Transverse colon (tissue), 4 donors: ENCODE measurements at places on chromosomes 7 and 10. TPM values are rescaled to one million over a fixed set of nuclear protein-coding genes. Genes with fewer than 3 reads are reported as not detected.

DNA sequence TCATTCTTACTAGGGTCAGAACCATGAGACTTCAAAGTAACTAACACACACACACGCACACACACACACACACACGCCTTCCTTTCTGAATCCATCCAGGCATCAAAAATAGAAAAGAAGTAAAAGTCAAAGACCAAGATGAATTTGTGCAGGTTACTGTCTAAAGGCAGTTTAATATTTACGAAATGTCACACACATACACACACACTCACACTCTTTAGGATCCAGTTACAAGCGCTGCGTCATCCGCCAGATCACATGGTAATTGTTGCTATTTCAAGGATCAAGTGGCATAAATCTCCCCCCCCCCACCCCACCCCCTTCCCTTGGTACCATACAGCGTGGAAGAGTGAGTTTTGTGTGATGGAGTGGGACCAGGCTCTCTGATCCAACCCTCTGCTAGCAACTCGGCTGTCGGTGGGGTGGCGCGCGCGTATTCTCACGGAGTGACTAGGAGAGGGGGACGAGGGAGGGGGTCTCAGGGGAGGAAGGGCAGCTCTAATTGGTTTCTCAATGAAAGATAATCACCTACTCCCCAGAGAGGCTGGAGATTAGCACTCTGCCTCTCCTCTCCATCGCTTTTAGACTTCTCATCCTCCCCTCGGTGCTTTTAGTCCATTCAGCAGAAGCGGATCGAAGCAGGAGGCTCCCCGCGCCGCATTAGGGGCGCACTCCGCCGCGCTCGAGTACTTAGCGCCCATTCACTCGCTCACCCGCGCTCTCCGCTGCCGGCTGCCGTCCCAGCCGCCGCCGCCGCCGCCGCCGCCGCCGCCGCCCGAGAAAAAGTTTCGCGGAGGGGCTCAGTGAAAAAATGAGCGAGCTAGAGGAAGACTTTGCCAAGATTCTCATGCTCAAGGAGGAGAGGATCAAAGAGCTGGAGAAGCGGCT, 83.5 kb upstream of the PRKG1 start:
- H3K27ac ChIP-seq: peak overlapping the region; percentile 89
- peak overlapping the region; percentile 69 for H3K4me3 ChIP-seq
- H3K27me3 ChIP-seq: no peaks in the 10 kb centered on the region
- peak; percentile 61 for DNase-seq

Gene IFIT3
- 7.8 TPM for total RNA-seq

Gene TSPAN15
- total RNA-seq: 150 TPM

Gene SLC25A28
- 32.1 TPM for total RNA-seq

Gene SMIM30
- total RNA-seq: 35.9 TPM
